ELF-1 (cell line): ENCODE measurements at places on chromosomes 12 and 14.
A peak's percentile ranks its signal among the peaks of the same experiment; 100 is the strongest.

DNA sequence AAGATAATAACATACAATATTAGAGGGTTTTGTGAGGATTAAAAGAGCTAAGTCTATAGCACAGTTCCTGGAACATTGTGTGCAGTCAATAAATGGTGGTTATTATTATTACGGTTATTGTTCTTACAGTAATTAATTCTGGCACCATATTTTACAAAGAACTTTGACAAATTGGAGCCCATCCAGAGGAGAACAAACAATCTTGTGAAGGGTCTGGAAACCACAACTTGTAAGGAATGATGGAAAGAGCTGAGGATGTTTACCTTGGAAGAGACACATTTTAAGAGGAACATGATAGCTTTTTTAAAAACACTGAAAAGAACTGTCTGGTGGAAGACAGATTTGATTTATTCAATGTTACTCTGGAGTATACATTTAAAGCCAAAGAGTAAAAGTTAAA is 150.5 kb upstream of the KRR1 start:
- no peak for DNase-seq

DNA sequence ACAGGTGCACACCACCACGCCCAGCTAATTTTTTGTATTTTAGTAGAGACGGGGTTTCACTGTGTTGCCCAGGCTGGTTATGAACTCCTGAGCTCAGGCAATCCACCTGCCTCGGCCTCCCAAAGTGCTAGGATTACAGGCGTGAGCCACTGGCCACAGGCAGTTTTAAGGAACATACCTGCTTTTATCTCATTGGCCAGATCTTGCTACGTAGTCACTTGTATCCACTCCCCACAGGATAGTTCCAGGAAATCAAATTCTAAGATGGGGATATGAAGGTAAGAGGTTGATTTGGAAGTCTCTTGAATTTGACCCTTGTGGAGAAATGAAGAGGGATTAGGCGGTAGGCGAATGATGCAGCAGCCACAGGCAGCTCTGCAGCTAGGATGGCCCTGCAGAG is 8.8 kb upstream of the PLEKHG6 start:
- DNase-seq: peak; percentile 2

DNA sequence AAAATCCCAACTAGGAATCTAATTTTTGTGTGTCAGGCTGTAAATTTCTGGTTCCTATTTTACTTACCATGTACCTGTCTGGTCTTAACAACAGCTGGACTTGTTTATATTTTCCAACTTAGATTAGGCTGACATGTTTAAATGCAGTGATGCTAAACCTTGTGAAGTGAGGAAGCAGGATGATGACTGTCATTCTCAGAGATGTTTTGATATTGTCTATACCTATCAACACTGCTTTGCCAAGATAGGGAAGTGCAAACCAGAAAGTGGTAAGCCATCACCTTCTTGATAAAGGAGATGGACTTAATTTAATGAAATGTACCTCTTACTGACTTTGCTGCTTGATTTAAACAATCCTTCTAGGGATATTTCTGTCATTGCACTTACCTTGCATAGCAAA is 2.1 kb downstream of the BICD1 start:
- no peak for DNase-seq

DNA sequence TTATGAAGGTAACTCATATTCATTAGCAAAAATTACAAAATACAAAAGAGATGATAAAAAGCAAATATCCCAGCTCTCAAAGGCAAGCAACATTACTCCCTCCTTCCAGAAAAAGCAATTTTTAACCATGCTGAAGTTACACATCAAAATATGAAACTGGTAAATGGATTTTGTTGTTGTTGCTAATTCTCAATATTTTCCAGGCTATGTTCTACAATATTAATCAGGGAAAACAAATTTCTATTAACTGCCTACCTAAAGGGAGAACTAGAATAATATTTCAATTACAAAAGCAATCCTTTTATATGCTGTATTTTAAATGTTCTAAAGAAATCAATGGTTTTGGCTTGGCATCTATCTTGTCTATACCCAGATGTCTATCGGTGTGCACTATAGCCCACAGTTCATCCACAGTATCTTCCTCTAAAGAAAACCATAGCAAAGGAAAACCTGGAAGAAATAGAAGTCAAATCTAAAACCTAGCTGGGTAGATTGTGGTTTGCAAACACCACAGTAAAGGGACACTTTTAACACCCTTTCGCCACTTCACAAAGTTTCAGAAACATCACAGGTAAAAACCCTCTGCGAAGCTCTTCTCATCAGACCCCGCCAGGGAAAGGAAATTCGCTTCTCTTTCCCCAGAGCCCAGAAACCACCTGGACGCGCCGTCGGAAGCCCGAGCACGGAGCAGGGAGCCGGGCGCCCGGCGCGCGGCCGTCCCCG is 32.0 kb downstream of the TC2N start:
- DNase-seq: no peak

DNA sequence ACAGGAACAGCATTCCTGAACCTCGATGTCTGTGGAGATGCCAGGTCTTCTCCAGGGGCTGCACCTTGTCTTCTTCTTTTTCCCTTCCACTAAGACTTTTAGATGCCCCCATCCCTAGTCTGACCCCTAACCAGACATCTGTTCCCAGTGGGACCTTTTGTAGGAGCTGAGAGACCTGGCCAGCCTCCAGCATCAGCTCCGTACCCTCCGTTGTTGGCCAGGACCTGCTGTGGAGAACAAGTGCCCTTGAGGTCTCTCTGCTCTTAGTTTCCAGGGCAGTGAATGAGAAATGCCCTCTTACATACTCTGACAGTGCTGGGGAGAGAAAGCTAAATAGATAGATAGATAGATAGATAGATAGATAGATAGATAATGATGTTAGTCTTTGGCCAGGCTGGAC is 16.8 kb upstream of the SDR39U1 start:
- no peak for DNase-seq

GRCh38 chr12:101748907-101749306 is 9.6 kb upstream of the SYCP3 start:
- no peak for DNase-seq

DNA sequence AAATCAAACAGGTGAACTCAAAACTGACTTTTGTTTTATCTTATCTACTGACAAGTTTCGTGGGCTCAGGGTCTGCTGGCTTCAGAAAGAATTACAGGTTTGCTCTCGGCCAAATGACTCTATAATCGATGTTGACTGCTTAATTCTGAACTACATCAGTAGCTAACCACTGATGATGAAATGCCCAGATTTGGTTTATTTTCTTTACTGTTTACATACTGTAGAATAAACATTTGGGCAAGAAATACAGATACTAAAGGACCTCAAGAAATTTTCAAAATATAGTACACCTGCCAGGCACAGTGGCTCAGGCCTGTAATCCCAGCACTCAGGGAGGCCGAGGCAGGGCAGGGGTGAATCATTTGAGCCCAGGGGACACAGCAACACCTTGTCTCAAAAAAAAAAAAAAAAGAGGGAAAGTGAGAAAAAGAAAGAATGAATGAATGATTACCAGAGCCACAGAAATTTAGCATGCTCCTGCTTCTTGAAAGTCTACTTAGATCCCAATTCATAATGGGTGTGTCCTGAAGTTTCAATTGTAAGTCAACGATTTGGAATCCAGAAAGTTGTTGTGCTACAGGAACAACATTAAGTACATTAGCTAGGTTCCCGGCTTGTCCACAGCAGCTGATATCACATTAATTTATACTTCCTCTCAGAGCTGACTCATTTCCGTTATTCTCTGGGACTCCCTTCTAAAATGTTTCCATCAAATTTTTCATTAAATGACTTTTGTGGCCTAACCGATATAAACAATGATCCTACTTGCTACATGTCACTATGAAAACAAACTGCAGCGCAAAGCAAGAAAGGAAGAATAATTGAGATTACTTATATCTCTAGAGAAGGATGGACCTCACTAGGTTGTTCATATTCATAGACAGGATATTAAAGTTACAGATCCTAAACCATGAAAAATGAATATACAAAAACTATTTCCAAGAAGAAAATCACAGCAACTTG is 134.3 kb downstream of the MED13L start:
- no peak for DNase-seq

GRCh38 chr12:18849080-18849479 is 111.2 kb downstream of the CAPZA3 start:
- no peak for DNase-seq

GRCh38 chr14:32809255-32809654 is 129.4 kb upstream of the NPAS3 start:
- DNase-seq: peak; percentile 3

GRCh38 chr12:129862561-129863175 is 41.2 kb downstream of the TMEM132D start:
- no peak for DNase-seq

DNA sequence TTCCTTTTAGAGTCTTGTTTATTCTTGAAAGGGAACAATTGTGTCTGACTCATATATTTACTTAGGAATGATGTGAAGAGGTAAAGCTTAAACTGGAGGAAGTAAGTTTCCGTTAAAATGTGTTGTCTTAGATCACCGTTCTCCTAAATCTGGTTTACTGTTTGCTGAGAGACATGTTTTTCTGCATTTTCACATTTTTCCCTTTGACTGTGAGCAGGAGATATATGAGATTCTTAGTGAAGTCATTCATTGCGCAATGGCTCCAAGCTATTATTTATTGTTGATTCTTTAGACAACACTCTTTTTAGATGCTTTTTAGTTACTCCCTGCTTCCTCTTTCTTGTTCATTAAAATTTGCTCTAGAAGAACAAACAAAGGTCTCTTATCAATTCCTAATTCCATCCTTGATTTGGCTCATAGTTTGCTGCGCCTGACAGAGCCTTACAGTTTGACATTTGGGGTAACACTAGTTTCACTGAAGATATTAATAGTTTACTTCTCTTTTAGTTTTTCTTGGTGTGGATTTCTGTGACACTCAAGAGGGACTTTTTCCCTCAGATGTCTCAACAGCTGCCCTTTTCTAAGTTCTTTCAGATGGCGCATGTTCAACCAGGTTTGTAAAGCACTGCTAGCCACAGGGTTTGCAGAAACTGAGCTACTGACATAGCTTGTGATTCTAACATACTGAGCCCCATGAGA is 11.4 kb downstream of the CLECL1 start:
- no peak for DNase-seq

GRCh38 chr12:129911428-129912049 is 7.7 kb upstream of the TMEM132D start:
- peak; percentile 73 for DNase-seq

DNA sequence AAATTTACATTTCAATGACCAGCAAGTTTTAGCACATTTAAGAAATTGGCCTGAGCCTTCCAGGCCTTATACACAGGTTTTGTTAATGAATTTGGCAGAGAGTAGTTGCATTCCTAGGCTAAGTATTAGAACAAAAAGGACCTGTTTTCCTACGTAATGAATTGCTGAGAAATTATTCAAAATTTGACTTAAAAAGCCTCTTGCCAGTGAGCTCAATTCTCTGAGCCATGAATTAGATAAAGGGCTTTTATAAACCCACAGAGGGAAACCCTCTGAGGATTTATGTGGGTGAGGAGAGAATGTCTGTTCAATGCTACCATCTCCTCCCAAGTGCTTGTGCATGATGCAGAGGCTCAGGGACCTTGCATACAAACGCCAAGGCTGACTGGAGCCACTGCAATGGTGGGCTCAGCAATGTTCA is 94.5 kb upstream of the PELI2 start:
- no peak for DNase-seq

- peak; percentile 50 for DNase-seq
Measured at GRCh38 chr12:8108808-8109398, 14.5 kb upstream of the CLEC4A start.

GRCh38 chr12:12645485-12645884 is 33.8 kb downstream of the CREBL2 start:
- no peak for DNase-seq

- no peak for DNase-seq
Measured at GRCh38 chr14:67595392-67595791, 4.7 kb downstream of the PIGH start.
